Hippocampal formation (tissue), 2 donors: ENCODE measurements at places on chromosomes 11 and 22.

GRCh38 chr11:126766440-126766839 lies 234.1 kb downstream of the KIRREL3 start:
- no peak for DNase-seq

GRCh38 chr11:108592591-108593213 lies 866 bp downstream of the EXPH5 start:
- DNase-seq, result no peak

DNA sequence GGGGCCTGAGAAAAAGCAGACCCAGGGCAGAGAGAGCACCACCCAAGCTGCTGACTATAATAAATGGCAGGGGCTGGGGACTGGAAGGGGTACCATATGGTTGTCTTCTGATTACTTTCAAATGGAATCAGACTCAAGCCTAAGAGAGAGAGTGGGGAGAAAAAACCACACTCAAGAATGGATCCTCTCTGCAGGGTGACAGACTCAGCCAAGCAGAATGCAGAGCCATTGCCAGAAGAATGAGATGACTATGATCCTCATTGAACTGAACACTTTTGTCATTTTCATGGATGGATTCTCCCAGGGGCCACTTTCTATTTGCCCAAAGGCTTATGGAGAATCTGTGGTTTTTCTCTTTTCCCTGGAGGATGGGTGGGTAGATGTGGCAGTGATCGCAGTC lies 8.7 kb downstream of the UBASH3B start:
- no peak for DNase-seq

- DNase-seq, result no peak
These were observed 5.2 kb downstream of the MRGPRE start for GRCh38 chr11:3226846-3227567.

GRCh38 chr11:99098751-99099150 lies 78.0 kb downstream of the CNTN5 start:
- DNase-seq, result no peak

DNA sequence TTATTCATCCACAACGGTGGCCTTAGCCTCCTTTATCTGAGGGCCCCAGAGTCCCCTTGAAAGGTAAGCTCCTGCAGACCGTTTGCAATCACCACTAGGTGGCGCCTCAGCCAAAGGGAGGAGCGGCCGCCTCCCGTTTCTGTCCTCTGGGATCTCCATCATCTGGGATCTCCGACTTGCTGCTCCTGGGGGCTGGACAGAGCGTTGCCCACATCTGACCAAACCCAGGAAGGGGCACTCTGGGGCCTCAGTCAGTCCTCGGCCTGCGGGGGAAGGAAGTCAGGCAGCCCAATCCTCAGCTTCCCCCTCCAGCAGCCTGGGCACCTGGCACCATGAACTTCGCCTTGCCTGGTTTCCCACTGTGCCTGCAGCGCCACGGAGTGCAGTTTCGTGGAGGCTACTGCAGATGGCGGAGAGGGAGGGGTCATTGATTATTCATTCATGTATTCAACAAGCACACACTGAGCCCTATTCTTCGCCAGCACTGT lies 23.5 kb downstream of the TP53I11 start:
- peak; percentile 83 for DNase-seq

DNA sequence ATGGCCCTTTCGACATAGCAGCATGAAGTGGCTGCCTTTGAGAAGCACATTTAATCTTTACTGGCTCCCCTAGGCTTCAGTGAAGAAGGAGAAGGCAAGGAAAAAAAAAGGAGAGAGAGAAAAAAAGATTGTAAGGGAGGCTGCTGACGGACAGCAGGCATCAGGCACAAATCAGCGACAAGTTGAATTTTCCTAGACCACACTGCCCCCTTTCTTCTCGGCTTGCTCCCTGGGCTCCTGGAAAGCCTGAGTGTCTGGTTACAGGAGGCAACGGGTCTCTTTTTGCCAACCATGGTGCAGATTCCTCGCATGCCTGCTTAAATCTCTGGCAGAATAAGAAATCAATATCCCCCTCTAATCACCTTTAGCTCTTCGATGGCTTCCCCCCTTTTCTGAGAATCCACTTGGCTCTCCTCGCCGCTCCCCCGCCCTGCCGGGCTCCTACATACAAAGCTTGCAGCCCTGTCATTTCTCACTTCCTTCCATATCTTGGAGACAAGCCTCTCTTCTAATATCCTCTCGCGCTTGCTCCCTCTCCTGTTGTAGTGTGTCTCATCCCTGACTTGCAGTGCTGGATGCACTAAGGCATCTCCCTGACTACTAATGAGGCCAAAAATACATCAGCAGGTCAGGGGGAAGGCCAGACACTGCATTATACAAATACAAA lies 14.3 kb downstream of the BLID start:
- DNase-seq, result peak; percentile 83

DNA sequence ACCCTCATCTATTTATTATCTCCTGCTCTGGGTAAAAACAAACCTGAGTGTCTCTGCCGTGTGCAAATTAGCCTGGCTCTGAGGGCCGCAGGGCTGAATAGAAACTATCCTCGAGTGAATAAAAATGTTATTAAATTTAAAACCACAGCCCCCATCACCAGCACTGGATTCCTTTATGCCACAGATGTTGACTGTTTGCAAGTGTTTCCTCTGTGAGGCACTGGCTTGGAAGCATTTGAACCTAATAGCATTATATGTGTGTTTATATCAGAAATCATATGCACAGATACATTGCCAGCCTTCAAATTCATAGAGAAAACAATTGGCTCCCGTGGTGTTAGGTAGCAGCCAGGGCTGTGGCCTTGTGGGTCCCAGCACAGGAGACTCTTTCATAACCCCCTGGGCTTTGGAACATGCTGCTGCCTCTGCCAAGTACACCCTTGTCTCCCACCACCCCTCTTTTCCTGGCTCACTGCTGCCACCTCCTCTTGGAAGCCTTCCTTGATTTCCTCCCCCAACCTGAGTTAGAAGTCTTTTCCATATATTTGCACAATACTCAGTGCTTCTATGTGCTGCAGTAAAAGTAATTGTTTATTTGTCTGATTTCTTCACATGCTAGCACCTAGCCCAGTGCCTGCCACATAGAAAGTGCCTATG lies 294.4 kb downstream of the DDX10 start:
- DNase-seq, result no peak

DNA sequence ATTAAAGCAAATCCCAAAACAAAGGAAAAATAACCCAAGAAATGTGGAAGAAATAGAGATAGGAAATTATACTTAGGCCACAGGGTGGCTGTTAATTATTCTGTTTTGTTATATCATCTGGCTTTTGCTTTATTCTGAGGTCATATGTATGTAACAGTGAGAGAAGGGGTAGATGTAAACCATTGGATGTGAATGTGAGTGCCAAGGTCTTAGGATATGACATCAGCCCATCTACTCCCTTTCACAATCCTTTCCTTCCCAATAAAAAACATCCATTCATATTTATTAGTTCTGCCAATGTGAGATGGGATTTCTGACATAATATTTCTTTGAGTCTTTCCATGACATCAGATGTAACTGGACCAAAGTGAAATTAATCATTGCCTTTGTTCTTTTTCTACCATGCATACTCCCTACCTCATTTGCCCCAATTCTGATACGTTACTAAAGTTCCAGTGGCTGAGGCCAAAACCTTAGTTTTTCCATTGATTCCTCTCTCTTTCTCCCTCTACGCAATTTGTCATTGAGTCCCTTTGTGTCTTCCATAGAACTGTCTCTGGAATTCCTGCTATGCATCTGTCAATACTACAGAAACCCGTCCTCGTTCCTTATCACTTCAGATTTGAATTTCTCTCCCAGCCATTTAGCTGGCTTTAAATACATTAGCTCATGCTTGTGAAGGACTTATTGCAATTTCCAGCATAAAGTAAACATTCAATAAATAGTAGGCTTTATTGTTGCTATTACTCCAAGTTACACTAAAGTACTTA lies 170.3 kb downstream of the ARHGAP42 start:
- DNase-seq, result no peak

GRCh38 chr11:8531312-8531711 lies 62.7 kb downstream of the STK33 start:
- DNase-seq, result no peak

GRCh38 chr22:17303441-17303839 lies 65.8 kb upstream of the CECR2 start:
- no peak for DNase-seq

DNA sequence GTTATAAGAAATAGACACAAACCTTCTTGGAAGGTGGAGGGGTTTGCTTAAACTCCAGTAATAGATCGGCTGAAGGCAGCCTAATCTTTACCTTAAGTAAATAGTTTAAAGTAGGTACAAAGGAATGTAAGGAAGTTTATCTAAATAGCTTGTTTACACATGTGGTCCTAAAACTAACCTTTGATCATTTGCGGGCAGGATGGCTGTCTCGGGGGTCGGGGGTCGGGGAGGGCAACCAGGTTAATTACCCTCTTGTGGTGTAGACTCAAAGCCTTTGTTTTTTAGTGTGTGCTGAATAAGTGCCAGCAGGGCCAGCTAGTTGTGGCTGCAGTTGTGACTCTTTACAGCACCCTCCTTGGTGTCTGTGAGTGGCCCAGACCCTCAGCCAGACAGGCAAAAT lies 256.9 kb upstream of the SESN3 start:
- DNase-seq, result no peak

GRCh38 chr11:124222407-124222806 lies 18.5 kb upstream of the OR8G1 start:
- DNase-seq, result no peak

- DNase-seq, result no peak
These were observed 716.5 kb downstream of the NELL1 start for GRCh38 chr11:21385669-21386440.

GRCh38 chr11:127939000-127939399 lies 648.4 kb downstream of the ETS1 start:
- no peak for DNase-seq

- no peak for DNase-seq
These were observed 14.0 kb downstream of the PANX1 start for GRCh38 chr11:94142308-94143281.

- no peak for DNase-seq
These were observed 232.8 kb downstream of the LARGE1 start for GRCh38 chr22:33687464-33687863.

- DNase-seq, result no peak
These were observed 8.3 kb upstream of the SORL1-AS1 start for GRCh38 chr11:121460941-121461514.

- DNase-seq, result peak; percentile 0
These were observed 167.6 kb upstream of the SESN3 start for GRCh38 chr11:95398437-95399112.

DNA sequence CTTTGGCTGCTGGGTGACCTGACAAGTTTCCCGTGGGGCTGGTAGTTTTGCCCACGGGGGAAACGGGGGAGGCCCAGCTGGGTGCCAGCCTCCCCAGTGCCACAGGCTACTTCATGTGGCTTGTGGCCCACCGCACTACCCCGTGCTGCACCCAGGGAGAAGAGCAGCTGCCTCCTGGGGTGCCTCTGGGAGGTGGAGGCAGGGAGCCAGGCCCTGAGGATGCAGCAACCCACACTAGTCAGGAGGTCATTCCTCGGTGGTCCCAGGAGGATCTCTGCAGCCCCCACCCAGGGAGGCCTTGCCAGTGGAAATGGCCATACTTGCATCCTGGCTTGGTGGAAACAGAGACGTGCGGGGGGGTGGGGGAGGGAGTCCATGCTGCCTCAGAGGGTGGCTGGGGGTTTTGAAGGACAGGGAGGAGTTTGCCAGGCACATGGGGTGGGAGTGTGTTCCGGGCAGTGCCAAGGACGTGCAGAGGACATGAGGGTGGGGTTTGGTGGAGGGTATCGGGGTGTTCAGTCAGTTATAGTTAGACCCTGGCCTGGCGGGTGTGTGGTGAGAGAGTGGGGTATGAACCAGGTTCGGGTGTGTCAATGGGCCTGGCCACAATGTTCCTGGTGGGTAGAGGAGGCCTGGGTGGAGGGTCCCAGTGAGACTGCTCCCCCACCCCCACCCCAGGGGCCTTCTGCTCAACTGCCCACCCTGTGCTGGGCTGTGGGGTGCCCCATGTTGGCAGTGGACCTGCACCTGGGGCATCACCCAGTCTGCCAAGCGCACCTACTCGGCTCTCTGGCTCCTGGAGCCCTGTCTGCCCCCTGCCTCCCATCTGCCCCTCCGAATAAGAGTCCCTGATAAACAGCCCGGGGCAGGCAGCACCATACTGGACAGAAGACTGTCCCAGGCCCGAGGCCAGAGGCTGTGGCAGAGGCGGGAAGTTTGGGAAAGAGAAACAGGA lies 3.8 kb downstream of the PIM3 start:
- no peak for DNase-seq
